ENCODE measurements at places on chromosomes 5 and 9. TPM values are rescaled to one million over a fixed set of nuclear protein-coding genes. Genes with fewer than 3 reads are reported as not detected.

DNA sequence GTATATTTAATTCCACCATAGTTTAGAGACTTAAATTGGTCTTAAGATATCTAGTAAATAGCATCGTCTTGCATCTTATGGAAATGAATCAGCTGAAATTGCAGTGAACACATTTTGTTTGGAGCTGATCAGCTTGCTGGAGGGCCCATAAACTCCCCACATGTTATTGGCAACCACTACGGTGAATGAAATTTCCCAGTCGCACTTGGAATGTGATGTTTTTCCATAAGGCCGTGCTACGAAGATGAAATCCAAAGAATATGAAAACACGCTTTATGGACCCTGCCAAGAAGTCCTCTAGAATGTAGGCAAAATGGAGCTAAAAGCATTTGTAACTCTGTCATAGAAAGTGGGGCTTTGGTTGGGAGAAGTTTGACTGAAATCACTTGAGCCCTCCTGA is 572.1 kb downstream of the ACTL7B start:
- no peaks in the 10 kb centered on the region for H3K4me1 ChIP-seq
- no peak overlapping the region for H3K27ac ChIP-seq
- no peak overlapping the region for H3K4me3 ChIP-seq
- no peaks in the 10 kb centered on the region for H3K36me3 ChIP-seq
- no peaks in the 10 kb centered on the region for H3K27me3 ChIP-seq
- no peak for DNase-seq

GRCh38 chr5:58927181-58927580 is 344.3 kb downstream of the RAB3C start:
- H3K4me1 ChIP-seq = no peaks in the 10 kb centered on the region
- H3K4me3 ChIP-seq = no peak overlapping the region
- H3K27ac ChIP-seq = no peak overlapping the region
- no peaks in the 10 kb centered on the region for H3K27me3 ChIP-seq
- no peaks in the 10 kb centered on the region for H3K36me3 ChIP-seq

DNA sequence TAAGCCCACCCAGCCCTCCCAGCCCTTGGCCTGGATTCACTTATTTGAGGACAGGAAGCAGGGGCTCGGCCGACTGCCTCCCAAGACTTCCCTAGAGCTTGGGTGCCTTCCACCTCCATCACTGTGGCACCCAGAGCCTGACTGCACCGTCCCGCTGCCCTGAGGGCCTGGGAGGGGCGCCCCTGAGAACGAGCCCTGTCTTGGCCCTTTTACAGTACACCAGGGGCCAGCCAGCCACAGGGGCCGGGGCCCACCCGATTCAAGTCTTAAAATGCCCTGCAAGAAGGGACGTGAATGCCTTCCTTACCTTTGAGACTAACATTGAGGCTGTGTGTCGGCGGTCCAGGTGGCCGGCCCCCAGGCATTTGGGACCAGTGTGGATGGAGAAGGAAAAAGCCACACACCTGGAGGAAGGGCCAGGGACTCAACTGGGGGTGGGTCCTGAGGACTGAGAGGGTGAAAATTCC is 16.8 kb downstream of the FAM78A start:
- no peak overlapping the region for H3K4me3 ChIP-seq
- peaks cover 9% of the 10 kb centered on the region for H3K4me1 ChIP-seq
- DNase-seq = no peak
- no peaks in the 10 kb centered on the region for H3K27me3 ChIP-seq
- H3K27ac ChIP-seq = no peak overlapping the region

- H3K27ac ChIP-seq = no peak overlapping the region
- H3K36me3 ChIP-seq = no peaks in the 10 kb centered on the region
- no peak for DNase-seq
- no peaks in the 10 kb centered on the region for H3K4me1 ChIP-seq
- H3K27me3 ChIP-seq = no peaks in the 10 kb centered on the region
Observed at GRCh38 chr5:116658141-116658540, 83.5 kb upstream of the SEMA6A start.

The SLC6A3 gene
- total RNA-seq = 0.38 TPM

The PTCH1 gene
- 12.2 TPM for total RNA-seq

- no peaks in the 10 kb centered on the region for H3K27me3 ChIP-seq
- H3K4me3 ChIP-seq = no peak overlapping the region
- H3K4me1 ChIP-seq = peaks cover 11% of the 10 kb centered on the region
Observed at GRCh38 chr9:626596-626995, 214.9 kb upstream of the DMRT1 start.

The PCDHGA2 gene
- 12.7 TPM for total RNA-seq

DNA sequence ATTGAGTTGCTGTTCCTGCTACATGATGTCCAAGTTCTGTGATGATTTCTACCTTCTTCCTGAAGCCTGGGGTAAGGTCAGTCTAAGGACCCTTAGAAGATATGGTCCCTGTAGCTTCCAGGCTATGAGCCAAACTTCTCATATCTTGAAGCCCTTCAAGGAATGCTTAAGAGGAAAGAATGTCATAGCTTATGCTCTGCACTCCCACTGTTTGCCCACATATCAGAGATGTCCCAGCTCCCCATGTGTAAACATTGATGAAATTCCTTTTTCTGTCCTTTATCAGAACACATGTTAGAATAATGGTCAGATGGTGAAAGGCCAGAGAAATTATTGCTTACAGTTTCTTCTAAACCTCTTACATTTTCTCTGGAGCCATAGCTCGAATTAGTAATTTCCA is 41.4 kb upstream of the RUSC2 start:
- no peak overlapping the region for H3K4me3 ChIP-seq
- DNase-seq = no peak
- no peak overlapping the region for H3K27ac ChIP-seq
- no peaks in the 10 kb centered on the region for H3K36me3 ChIP-seq
- H3K4me1 ChIP-seq = no peaks in the 10 kb centered on the region

The AP3S1 gene
- total RNA-seq = 95.9 TPM

DNA sequence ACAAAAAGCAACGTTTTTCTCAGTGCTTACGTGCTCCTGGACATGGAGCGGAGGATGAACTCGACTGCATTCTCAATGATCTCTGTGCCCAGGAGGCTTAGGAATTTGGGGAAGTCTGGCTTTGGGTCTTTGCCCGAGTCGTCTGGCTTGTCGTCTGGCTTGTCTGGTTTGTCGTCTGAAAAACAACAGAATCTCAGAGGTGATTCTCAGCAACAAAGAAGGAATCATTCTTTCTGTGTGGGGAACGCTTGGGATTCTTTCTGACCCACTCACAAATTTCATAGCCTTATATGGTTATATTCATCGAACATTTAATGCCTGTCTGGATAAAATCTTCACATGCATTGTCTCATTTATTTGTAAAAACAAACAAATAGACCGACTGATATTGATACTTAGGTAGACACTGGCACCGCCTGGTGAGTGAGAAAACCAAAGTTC is 4.7 kb downstream of the C5orf46 start:
- H3K27ac ChIP-seq = no peak overlapping the region
- H3K36me3 ChIP-seq = no peaks in the 10 kb centered on the region
- H3K4me3 ChIP-seq = no peak overlapping the region

DNA sequence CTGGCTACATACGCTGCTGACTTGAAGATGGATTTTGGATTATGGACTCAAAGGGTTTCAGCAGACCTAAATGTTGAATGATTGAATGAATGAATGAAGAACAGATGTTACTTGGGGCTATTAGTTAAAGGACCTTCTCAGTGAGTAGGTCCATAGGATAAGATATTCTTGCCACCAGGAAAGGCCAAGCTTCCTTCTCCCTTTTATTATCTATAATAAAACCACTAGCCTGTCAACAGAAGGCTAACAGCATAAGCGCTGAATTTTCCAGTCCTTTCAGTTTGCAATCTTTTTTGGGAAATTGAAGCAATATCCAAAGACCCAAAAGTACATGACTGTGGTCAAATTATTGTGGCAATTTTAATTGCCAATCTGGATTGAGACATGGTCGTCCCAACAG is 113.3 kb downstream of the SV2C start:
- H3K27me3 ChIP-seq = no peaks in the 10 kb centered on the region
- no peaks in the 10 kb centered on the region for H3K36me3 ChIP-seq
- H3K4me3 ChIP-seq = no peak overlapping the region
- H3K27ac ChIP-seq = no peak overlapping the region
- DNase-seq = no peak

- no peak overlapping the region for H3K27ac ChIP-seq
- DNase-seq = no peak
- no peaks in the 10 kb centered on the region for H3K27me3 ChIP-seq
- H3K4me1 ChIP-seq = no peaks in the 10 kb centered on the region
- no peaks in the 10 kb centered on the region for H3K36me3 ChIP-seq
- H3K4me3 ChIP-seq = no peak overlapping the region
Observed at GRCh38 chr5:110475529-110475928, 250.9 kb downstream of the TMEM232 start.

The XPA gene
- total RNA-seq = 15.8 TPM

The FOXD4L3 gene
- not detected for total RNA-seq

DNA sequence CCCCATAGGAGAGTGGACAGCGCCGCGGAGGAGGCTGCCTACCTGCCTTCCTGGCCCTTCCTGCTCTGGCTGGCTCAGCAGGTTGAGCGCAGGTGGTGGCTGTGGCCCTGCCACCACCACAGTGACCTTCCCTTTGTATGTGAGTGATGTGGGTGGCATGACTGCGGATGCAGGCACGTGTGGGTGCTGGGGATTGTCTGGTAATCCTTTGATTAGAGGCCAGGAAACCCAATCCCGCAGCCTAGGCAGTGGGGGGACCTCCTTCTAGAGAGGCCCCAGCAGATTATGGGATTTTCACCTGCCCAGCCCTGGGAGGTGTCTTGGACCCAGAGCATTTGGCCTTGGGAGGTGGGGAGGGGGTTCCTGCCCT is 16.5 kb downstream of the RXRA start:
- H3K4me1 ChIP-seq = peaks cover 78% of the 10 kb centered on the region
- no peak overlapping the region for H3K27ac ChIP-seq
- H3K36me3 ChIP-seq = no peaks in the 10 kb centered on the region
- no peak for DNase-seq
- H3K27me3 ChIP-seq = no peaks in the 10 kb centered on the region
- no peak overlapping the region for H3K4me3 ChIP-seq

DNA sequence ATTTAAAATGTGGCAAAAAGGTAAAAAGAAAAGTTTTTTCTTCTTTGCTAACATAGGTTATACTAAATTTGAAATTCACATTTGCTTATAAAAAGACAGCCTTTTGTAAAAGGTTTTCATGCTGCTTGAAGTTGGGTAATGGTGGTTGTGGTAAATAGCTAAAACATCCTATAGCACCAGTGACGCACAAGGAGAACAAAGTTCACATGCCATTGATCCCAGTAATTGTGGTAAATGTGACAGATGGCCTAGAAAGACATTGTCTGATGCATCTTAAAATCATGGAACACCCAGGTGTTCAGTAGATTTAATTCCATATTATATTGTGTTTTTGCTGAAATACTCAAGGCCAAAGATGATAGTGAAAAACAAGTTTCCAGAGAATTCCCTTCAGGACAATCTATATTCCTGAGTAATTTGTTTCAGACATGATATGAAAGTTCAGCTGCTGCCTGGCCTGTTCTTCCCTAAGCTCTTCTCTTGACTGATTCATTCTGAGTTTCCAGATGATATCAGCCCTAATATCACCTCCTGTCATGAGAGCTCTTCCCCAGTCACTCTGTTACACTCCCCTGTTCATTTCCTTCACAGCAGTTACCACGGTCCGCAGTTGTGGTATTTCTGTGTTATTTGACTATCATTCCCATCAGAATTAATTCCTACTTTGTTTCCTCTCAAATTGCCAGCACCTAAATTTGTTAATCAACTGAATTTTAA is 4.6 kb upstream of the FBXL17 start:
- H3K27ac ChIP-seq = no peak overlapping the region
- DNase-seq = no peak
- no peaks in the 10 kb centered on the region for H3K27me3 ChIP-seq
- H3K36me3 ChIP-seq = no peaks in the 10 kb centered on the region
- H3K4me3 ChIP-seq = no peak overlapping the region
